ENCODE measurements at places on chromosomes 2 and 18.

DNA sequence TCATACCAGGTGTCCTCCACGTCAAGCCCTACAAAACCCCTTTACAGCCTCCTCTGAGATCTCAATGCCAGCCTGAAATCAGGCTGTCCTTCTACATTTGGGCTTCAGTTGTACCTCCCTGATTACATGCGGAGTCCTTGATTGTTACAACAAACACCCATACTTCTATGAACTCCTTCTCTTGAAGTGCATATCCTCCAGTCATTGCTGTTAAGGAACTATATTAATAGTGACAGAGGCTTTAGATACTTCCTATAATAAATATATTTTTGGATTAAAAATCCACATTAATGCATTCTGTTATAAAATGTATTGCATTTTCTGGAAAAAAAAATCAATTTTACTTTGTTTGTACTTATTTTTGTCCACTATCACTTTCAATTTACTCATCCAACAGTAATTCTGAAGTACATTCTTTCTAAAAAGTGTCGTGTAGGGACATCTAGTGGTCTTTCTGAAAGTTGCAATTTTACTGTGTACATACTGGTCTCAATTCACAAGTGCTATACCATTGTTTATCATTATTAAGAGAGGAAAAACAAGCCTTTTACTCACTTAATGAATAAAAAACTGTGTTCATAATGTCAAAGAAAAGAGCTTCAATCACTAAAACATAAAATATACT, 316.4 kb downstream of the DSEL start:
- no peak for DNase-seq

- no peak for DNase-seq
These were observed 3.1 kb downstream of the MLPH start for GRCh38 chr2:237490009-237490711.

DNA sequence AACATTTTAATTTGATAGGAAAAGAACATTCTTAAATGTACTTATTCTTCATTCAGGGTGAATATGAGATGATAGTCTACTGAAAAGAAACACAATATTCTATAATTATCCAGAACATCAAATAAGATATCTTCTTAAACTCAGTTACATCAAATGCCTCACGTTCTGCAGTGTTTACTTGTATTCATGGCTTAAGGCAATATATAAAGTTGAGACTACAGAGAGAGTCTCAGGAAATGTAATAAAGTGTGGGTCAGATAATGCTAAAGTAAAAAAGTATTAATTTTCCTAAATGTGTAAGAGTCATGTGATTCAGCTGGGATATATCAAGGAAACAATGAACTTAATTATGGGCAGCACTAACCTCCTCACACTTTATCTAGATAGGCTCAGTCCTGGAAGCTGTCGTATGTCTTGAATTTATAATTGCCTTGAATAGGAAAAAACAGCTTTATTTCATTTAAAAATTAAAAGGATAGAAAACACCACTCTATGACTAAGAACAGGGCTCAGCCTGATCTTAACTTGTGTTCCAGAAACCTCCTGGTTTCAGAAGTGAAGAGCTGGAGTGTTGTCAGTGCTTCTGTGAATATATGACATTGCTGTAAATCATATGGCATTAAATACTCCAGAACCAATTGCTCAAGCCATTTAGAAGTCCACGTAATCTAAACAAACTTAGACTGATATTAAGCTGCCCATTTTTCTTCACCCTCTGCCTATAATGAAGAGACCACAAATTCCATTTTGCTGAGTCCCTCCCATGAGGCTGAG, 240.2 kb downstream of the FSIP2 start:
- DNase-seq = no peak

GRCh38 chr2:216897561-216898203, 37.8 kb upstream of the TNP1 start:
- DNase-seq = no peak

DNA sequence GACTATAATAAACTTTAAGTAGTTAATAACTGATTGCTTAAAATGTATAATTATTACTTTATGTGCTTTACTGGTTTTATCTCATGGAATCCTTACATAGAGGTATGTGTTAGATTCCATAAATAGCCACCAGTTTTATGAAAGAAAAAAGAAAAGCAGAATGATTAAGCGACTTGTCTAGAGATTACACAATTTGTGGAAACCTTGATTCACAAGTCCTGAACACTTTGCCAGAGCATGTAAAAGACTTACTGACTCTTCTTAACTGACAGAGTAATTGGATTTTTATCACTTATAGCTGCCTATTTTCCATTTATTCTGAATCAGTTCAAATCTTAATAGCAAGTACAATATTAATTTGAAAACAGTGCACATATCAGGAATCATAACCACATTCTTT, 448.7 kb upstream of the NETO1 start:
- no peak for DNase-seq

GRCh38 chr18:3179430-3180089, 40.2 kb downstream of the MYOM1 start:
- DNase-seq = no peak

GRCh38 chr2:50178050-50178449, 853.9 kb downstream of the NRXN1 start:
- DNase-seq = no peak

DNA sequence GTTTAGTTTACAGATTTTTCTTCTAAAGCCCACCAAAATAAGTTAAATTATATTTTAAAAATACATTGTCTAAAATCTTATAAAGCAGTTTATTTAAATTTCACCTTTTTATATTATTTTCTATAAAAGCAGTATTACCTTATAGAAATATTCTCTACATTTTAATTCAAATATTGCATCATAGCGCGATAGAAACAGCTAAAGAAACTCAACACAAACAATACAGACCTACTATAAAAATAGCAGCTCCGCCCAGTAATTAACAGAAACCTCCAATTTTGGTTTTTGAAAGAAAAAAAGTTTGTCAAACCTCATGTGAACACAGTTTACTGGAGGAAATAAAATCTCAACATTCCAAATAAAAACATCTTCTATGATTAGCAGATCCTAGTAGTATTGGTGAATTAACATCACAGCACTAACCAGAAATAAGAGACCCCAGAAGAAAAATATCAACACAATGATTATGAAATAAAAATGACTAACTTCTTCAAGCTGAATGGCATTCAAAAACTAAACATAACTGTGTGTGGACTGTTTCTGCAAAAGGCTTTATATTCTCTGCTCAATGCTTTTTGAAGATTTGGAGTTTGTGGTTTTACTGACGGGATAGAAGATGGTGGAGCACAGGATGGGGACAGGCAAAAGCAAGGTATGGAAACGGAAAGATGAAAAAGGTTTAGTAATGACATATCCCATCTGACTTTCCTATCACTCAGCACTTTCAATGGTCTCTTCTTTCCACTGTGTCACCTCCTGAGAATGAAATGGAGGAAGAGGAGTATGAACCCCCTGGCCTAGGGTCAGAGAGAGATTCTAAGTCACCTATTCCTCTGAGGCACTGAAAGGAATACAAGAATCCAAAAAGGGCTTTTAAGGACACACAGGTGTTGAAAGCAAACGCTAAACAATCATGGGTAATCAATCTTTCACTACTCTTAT, 17.5 kb downstream of the MAP4K3 start:
- DNase-seq = no peak
